Right renal cortex interstitium (tissue), 3 donors: ENCODE measurements at places on chromosomes 5 and 9.

DNA sequence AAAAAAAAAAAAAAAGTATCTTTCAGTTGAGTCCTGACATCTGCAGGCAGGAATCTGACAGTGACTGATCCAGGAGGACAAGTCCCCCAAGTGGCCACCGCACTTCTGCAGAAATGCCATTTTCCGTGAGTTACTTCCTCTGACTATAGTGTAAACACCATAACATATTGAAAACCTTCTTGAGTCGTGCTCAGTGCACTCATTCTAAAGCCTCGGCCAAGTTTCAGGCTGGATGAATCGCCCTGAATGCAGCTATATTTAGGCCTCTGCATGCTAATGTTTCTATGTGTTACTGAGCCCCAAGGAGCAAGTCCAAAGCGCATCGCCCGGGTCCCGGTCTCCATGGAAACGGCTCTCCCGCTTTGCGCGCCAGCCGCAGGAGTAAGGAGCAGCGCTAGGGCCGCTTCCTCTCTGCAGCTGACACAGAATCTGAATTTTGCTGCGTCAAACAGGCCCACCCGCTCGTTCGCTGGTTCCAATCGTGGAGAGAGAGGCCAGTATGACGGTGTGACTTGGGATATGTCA is 335.4 kb downstream of the MSX2 start:
- DNase-seq, result peak; percentile 24

- no peak for DNase-seq
These were observed 95.5 kb downstream of the GHR start for GRCh38 chr5:42518595-42519221.

DNA sequence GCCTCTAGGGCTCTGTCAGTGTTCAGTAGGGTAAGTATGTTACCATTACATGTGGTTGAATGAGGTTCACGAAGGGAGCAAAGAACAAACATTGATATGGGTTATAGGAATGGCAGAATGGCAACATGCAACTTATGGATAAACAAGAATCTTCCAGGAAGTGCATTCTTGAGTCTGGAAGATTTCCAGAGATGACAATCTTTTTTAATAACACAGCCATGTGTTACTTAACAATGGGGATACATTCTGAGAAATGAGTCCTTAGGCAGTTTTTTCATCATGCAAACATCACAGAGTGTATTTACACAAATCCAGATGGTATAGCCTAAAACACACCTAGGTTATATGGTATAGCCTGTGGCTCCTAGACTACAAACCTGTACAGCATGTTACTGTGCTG is 9.1 kb upstream of the SLC28A3 start:
- no peak for DNase-seq

DNA sequence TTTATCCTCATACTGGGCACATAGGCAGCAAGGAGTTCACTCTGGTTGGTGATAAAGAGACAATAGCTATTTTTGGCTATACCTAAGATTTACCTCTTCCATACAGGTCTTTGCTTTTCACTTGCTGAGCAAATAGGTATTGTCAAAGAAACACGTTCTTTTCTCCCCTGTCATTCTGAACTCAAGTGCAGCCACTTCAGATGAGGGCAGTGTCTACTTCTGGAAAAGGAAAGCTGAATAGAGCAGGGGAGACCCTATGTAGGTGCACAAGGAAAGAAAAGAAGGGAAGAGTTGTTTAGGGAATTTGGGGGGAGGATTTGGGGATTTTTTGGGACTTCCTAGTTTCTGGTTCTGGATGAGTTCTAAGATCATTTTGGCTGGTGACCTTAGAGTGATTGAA is 109.6 kb downstream of the ATP10B start:
- no peak for DNase-seq

DNA sequence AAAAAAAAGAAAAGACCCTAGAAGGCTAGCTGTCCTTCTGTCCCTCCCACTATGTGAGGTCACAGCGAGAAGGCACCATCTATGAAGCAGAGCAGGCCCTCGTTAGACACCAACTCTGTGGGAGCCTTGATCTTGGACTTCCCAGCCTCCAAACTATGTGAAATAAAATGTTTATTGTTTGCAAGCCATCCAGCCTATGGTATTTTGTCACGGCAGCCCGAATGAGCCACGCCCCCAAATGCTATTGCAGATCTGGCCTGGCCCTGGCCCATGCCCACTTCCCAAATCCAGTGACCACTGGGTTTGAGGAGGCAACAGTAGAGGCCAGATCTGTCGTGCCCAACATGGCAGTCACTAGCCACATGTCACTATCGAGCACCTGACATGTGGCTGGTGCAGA is 10.8 kb downstream of the STK10 start:
- DNase-seq, result no peak

GRCh38 chr5:143685246-143685815 is 126.6 kb upstream of the HMHB1 start:
- no peak for DNase-seq

- DNase-seq, result no peak
These were observed 14.0 kb downstream of the UBAP2 start for GRCh38 chr9:34034698-34035065.

DNA sequence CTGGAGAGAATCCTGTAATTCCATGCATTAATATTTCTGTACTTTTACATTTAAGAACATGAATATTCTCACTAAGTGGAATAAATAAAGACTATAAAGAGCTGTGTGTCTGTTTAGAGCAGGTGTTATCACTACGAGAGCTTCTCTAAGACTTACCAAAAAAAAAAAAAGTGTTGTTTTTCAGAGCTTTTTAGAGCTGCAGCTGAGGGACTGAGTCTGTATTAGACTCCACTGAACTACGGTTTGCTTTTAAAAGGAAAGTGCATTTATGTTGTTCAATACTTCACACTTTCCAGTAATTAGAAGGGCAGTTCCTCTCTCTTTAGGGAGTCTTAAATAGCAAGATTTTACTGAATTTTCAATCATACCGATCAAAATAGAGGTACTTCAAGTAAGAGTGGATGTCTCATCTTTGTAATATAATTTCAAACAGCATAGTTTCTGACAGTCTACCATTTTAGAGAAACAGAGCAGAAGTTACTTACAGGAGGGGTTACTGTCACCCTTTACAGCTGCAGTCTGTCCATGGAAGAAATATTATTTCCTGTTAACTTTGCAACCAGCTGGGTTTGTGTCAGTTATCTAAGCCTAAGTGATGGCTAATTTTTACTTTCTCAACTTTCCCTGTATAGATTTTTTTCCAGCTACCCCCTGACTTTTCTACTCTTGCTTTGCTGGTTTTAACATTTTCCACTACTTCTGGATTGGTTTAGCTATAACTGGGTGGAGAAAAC is 2.4 kb downstream of the SYK start:
- no peak for DNase-seq

GRCh38 chr9:33468215-33468730 is 5.5 kb downstream of the NOL6 start:
- no peak for DNase-seq

GRCh38 chr9:25964239-25964638 is 286.0 kb upstream of the TUSC1 start:
- peak; percentile 3 for DNase-seq

DNA sequence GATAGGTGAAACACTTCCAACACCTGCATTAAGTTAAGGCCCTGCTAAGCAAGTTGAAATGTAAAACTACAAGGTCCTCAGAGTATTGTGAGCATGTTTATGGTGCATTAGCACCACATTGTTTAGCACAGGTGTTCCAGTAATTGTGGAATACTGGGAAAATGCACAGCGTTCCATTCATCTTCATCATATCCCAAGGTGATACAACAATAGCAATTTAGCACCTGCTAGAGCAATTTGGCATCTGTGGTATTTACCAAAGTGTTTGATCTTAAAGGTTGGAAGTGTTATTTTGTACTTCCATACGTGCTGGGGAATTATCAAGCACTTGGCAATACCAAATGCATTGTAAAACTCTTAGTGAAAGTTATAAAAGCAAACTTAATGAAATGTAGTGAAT is 266.8 kb downstream of the CYLC2 start:
- no peak for DNase-seq

DNA sequence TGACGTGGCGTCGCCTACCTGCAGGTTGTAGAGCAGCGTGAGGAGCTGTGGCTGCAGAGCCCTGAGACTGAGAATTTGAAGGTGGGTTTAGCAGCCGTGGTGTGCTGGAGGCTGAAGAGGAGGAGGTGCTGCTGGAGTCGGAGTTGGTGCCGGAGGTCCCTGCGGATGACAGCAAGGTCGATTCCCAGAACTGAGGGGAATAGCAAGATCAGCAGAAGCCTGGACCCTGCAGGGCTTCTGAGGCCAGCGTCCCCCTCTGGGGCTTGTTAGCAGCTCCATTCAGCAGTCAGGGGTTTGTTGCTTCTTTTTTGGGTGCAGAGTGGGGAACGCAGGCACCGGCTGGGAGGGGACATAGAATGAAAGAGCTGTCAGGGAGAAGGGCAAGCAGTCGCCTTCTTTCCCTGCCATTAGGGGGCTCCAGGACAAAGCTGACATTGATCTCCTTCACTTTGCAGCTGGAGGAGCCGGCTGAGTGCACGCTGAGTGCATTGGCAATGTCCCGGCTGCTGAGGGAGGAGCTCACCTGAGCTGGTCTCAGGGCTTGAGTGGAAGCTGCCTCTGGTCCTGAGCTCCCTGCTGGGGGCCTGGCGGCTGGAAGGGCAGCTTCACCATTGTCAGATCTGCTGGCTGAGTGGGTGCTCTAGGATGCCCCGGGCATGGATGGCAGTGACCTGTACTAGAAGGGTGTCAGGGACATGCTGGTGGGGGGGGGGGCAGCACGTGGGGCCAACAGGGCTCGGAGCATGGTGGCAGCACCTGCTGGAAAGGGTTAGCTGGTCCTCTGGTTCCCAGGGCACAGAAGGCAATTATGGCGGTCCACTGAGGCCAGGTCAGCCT is 20.8 kb downstream of the OBP2B start:
- DNase-seq, result no peak

- DNase-seq, result no peak
These were observed 115.3 kb downstream of the MACIR start for GRCh38 chr5:103373597-103374472.

GRCh38 chr9:109792951-109793546 is 13.1 kb downstream of the PALM2AKAP2 start:
- DNase-seq, result no peak

DNA sequence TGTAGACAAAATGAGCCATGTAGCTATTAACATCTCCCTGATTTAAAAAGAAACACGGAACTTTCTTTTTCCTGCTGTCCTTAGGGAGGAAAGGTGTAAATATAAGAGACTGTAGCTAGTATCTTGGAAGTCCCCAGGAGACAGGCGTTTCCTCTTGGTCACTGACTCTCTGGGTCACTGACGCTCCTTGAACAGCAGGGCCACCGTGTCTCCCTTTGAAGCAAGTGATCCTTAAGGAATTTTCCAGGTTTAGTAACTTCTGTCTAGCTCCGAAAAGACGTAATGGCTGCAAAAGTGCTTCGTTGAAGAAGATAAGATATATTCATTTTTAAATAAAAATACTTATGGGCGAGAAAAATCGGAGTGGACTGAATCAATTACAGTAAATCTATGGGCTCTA is 745 bp upstream of the CLTA start:
- no peak for DNase-seq

DNA sequence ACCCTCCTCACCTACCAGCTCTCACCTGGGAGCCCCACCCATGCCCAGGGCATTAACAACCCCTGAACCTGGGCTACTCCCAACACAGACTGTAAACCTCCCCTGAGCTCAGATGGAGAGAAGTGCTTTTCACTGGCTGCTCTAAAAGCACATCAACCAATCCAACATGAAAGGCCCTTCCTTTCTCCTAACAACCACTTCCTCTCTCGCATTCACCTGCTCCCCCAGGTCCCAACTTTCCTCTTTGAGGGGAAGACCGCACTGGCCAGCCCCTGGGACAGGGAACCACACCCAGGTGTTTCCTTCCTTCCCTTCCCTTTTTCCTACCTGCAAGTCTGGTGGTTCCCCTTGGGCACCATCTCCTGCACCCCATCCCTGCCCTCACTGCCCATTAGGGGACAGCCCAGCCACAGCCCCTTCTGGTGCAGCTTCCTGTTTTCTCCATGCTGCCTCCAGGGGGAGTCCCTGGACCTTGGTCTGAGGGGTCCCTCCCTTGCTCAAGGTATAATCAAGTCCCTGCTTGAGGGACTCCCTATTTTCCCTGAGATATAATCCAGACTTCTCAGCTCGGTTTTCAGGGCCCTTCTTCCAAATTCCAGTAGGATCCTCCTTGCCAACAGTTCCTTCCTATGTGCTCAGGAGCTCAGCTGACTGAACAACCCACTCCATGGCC is 30.5 kb upstream of the DAB2IP start:
- DNase-seq, result no peak

- DNase-seq, result no peak
These were observed 39.3 kb upstream of the TDRD7 start for GRCh38 chr9:97372580-97372979.

GRCh38 chr9:72211047-72211446 is 61.8 kb downstream of the GDA start:
- no peak for DNase-seq

DNA sequence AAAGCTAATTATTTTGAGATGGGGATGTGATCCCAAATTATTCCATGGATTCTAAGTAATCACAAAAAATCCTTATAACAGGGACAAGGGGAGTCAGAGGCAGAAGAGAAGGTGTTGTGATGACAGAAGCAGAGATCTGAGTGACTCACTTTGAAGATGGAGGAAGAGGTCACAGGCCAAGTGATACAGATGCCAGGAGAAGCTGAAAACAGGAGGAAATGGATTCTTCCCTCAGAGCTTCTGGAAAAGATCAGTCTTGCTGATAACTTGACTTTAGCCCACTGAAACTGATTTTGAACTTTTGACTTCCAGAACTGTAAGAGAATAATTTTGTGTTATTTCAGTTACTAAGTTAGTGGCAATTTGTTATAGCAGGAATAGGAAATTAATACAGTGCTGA is 105.3 kb downstream of the GCNT1 start:
- DNase-seq, result no peak

- no peak for DNase-seq
These were observed 140.8 kb upstream of the RASA1 start for GRCh38 chr5:87126869-87127268.

DNA sequence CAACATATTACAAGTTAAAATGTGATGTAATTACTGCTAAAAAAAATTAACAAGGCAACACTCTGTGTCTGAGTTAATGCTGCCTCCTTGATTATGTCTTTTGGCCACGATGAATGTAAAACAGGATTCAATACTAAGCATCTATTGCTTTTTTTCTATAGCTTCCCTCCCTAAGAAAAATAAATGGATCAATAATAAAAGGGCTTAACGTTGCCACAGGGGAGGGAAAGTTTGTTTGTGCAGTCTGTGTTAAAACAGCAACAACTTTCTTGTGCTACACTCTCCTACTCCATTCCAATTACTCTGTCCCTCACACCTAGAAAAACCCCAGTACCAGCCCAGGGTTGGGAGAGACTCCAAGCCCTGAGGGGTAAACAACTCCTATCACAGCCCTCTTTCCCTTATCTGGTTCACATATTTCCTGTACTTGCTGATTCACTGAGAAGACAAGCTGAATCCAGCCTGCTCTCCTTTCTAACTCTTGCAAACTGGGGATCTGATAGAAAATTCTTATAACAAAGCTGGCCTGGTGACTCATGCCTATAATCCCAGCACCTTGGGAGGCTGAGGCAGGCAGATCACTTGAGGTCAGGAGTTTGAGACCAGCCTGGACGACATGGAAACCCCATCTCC is 44.8 kb downstream of the PTPN3 start:
- no peak for DNase-seq
